Thoracic aorta endothelial cell (primary cell): ENCODE measurements at places on chromosomes 6 and 20. TPM values are rescaled to one million over a fixed set of nuclear protein-coding genes. Genes with fewer than 3 reads are reported as not detected.

Gene BPIFB4
- total RNA-seq, result not detected in 2 replicates

Gene NDUFAF4
- total RNA-seq, result 22.6 and 28.2 TPM in 2 replicates

Gene DEFB128
- total RNA-seq, result not detected in 2 replicates

Gene FNDC11
- 0.40 and 0.50 TPM in 2 replicates for total RNA-seq

Gene PRDM13
- total RNA-seq, result not detected in 2 replicates

Gene RNF182
- total RNA-seq, result 0.14 and 0.40 TPM in 2 replicates

Gene TSHZ2
- not detected in 2 replicates for total RNA-seq

Gene NOX3
- not detected in 2 replicates for total RNA-seq

Gene GATA5
- 0.07 and 0.40 TPM in 2 replicates for total RNA-seq

Gene AKAP12
- 379 and 460 TPM in 2 replicates for total RNA-seq

Gene NRSN1
- not detected in 2 replicates for total RNA-seq

Gene SYCP2
- 0.50 and 0.80 TPM in 2 replicates for total RNA-seq

Gene MOG
- not detected in 2 replicates for total RNA-seq

Gene SIM1
- under 0.01 and 0.14 TPM in 2 replicates for total RNA-seq

Gene TENT5A
- total RNA-seq, result 15.2 and 15.8 TPM in 2 replicates

Gene NRN1
- total RNA-seq, result 8.6 and 65.9 TPM in 2 replicates

Gene MYBL2
- total RNA-seq, result 51.2 and 67.0 TPM in 2 replicates

Gene WFDC6
- total RNA-seq, result not detected in 2 replicates

Gene SFT2D1
- 20.2 and 29.4 TPM in 2 replicates for total RNA-seq

Gene FAM83B
- total RNA-seq, result not detected in 2 replicates

Gene GID8
- total RNA-seq, result 34.0 and 37.6 TPM in 2 replicates

Gene AVP
- not detected in 2 replicates for total RNA-seq

Gene C6orf118
- not detected in 2 replicates for total RNA-seq

Gene NPBWR2
- not detected in 2 replicates for total RNA-seq

Gene AIF1
- total RNA-seq, result not detected in 2 replicates

Gene HLA-DRB1
- 0.93 TPM in 1 of 2 replicates, not detected in the other for total RNA-seq

Gene DEFB124
- not detected in 2 replicates for total RNA-seq

Gene TCEA2
- 15.6 and 17.3 TPM in 2 replicates for total RNA-seq

Gene ECT2L
- total RNA-seq, result not detected in 2 replicates

Gene RIPPLY2
- total RNA-seq, result not detected in 2 replicates

Gene VSX1
- total RNA-seq, result not detected in 2 replicates

Gene TRAPPC3L
- total RNA-seq, result 0.13 and 0.22 TPM in 2 replicates
